ENCODE measurements at places on chromosomes 5 and 9. TPM values are rescaled to one million over a fixed set of nuclear protein-coding genes. Genes with fewer than 3 reads are reported as not detected.

The TRIM41 gene
- 10.0 TPM for total RNA-seq

DNA sequence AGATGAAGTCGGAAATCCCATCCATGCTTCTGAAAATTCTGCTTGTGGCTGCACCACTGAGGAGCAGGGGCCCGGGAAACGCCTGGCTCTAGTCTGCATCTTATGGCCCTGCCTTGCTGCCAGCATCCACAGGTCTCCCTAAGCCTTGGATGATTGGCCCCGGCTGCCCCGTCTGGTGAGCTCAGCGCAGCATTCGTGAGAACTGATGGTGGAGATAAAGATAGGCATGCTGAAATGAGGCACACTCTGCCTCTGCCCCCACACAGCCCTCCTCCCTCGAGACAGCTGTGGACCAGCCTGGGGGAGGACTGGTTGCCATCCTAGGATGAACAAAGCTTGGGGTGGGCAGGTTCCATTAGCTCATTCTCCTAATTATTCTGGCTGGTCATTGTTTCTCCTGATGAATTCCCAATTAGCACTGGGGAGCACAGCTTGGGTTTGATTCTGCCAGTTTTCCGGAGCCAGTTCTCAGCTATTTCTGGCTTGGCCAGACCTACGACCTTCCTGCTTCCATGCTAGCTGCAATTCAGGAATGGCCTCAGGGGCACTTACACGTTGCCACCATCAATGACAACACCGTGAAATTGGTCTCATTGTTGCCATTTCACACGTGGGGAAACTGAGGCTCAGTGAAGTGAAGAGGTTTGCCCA is 62.8 kb upstream of the CPEB4 start:
- H3K36me3 ChIP-seq: no peaks in the 10 kb centered on the region
- H3K27ac ChIP-seq: no peak overlapping the region
- no peak overlapping the region for H3K4me3 ChIP-seq
- DNase-seq: no peak

DNA sequence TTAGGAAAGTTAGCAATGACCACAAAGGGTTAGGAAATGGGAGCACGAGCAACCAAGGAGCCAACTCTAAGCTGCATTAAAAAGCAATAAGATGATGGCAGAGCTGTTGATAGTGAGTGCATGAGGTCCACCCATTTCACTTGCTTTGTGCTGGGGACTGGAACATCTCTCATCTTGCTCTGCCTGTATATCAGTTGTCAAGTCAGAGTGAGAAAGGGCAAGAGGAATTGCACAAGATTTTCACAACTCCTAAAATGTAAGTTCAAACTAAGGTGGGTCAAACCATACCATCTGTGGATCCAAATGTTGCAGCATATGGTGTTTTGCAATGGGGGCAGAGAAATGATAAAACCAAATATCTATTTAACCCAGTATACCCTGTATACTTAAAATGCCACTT is 2.8 kb upstream of the ESM1 start:
- H3K27ac ChIP-seq: no peak overlapping the region
- H3K4me1 ChIP-seq: no peaks in the 10 kb centered on the region
- no peaks in the 10 kb centered on the region for H3K27me3 ChIP-seq
- no peak overlapping the region for H3K4me3 ChIP-seq
- H3K36me3 ChIP-seq: no peaks in the 10 kb centered on the region

GRCh38 chr9:4197548-4197947 is 102.3 kb downstream of the GLIS3 start:
- H3K4me1 ChIP-seq: no peaks in the 10 kb centered on the region
- no peaks in the 10 kb centered on the region for H3K36me3 ChIP-seq
- DNase-seq: no peak
- H3K4me3 ChIP-seq: no peak overlapping the region

GRCh38 chr5:14521748-14522147 is 59.8 kb upstream of the OTULINL start:
- H3K27me3 ChIP-seq: no peaks in the 10 kb centered on the region
- H3K36me3 ChIP-seq: no peaks in the 10 kb centered on the region
- H3K27ac ChIP-seq: no peak overlapping the region
- H3K4me3 ChIP-seq: no peak overlapping the region
- no peaks in the 10 kb centered on the region for H3K4me1 ChIP-seq
- DNase-seq: no peak

DNA sequence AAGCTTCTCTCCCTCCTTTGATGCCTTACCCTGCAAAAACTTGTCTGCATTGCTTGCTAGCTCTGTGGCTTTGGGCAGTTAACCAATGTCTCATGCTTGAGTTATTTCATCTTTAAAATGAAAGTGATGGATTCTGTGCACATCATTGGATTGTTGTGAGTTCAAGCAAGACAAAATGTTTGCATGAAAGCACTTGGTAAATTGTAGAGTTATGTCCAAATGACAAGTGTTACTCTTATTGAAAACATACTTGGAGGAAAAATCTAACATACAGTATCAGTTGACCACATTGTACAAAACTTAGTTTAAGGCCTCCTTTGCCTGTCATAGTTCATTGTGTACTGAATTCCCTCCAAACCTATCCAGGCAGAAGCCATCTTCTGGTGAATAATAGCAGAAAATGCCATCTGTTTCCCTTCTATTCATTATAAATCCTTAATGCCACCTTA is 30.0 kb downstream of the TGFBR1 start:
- no peaks in the 10 kb centered on the region for H3K27me3 ChIP-seq
- no peaks in the 10 kb centered on the region for H3K4me1 ChIP-seq
- H3K27ac ChIP-seq: no peak overlapping the region
- no peak overlapping the region for H3K4me3 ChIP-seq
- H3K36me3 ChIP-seq: no peaks in the 10 kb centered on the region
- DNase-seq: no peak

- H3K27ac ChIP-seq: no peak overlapping the region
- no peaks in the 10 kb centered on the region for H3K4me1 ChIP-seq
- no peak for DNase-seq
- H3K36me3 ChIP-seq: no peaks in the 10 kb centered on the region
Measured at GRCh38 chr9:80836013-80836412, 853.3 kb downstream of the TLE1 start.

- no peaks in the 10 kb centered on the region for H3K36me3 ChIP-seq
- H3K4me3 ChIP-seq: no peak overlapping the region
- no peak for DNase-seq
- no peaks in the 10 kb centered on the region for H3K27me3 ChIP-seq
Measured at GRCh38 chr5:178529080-178529479, 61.1 kb downstream of the COL23A1 start.

GRCh38 chr9:103068753-103069152 is 73.6 kb downstream of the CYLC2 start:
- no peak overlapping the region for H3K27ac ChIP-seq
- DNase-seq: no peak
- no peak overlapping the region for H3K4me3 ChIP-seq
- H3K36me3 ChIP-seq: no peaks in the 10 kb centered on the region

- no peaks in the 10 kb centered on the region for H3K36me3 ChIP-seq
- no peaks in the 10 kb centered on the region for H3K4me1 ChIP-seq
- no peak overlapping the region for H3K27ac ChIP-seq
- H3K27me3 ChIP-seq: no peaks in the 10 kb centered on the region
- no peak for DNase-seq
Measured at GRCh38 chr5:177085985-177086653, 596 bp upstream of the FGFR4 start.

- H3K27ac ChIP-seq: no peak overlapping the region
- H3K4me1 ChIP-seq: no peaks in the 10 kb centered on the region
- no peaks in the 10 kb centered on the region for H3K36me3 ChIP-seq
- DNase-seq: no peak
- no peak overlapping the region for H3K4me3 ChIP-seq
Measured at GRCh38 chr5:168481330-168481788, 4.9 kb upstream of the RARS1 start.

DNA sequence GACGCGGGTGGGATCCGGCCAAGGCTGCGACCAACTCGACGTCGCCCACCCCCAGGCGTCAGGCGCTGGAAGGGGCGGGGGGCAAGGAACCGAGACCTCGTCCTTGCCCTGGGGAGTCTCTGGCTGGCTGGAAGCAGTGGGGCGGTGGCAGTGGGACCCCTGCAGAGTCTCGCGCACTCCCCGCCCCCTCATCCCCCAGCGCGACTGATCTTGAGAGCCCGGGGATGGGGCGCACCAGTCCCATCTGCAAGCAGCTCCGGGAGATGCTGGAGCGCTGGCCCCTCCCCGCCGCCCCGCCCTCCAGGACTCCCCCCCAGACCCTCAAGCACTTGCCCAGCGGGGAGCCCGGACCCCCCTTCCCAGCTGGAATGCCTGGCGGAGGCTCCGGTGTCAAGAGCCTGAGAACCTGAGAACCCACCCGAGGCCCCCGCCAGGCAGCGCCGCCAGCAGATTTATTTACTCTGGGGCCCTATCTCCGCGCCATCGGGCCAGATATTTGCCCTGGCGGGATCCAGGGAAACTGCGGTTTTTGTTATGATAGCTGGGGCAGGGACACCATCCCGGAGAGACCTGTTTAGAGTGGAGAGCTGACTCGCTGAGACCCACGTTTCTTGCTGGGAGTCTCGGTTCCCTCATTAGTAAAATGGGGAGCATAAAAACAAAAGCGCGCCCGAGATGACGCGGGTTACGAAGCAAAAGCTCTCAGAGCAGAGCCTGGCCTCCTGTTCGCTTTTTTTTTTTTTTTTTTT is 1.2 kb downstream of the PRRT1B start:
- H3K4me1 ChIP-seq: peaks cover 22% of the 10 kb centered on the region
- peaks cover 20% of the 10 kb centered on the region for H3K27me3 ChIP-seq
- no peak overlapping the region for H3K4me3 ChIP-seq
- H3K27ac ChIP-seq: no peak overlapping the region
- H3K36me3 ChIP-seq: no peaks in the 10 kb centered on the region
- no peak for DNase-seq

GRCh38 chr9:36078051-36078450 is 41.3 kb downstream of the RECK start:
- H3K4me3 ChIP-seq: no peak overlapping the region
- no peak for DNase-seq
- H3K27me3 ChIP-seq: no peaks in the 10 kb centered on the region
- H3K36me3 ChIP-seq: no peaks in the 10 kb centered on the region

DNA sequence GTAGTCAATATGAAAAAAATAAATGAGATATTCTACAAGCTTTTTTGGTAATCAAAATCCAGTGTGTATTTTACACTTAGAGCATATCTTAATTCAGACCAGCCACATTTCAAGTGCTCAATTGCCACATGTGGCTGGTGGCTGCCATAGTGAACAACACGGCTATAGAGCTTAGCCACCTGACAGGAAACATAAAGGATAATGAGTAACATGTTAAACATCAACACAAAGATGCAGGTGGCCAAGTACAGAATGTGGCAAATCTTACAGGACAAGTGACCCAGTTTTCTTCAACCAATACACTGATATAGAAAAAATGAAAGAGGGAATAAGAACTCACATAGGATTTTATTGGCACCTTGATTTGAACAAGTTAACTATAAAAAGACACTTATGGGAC is 61.4 kb downstream of the KIF24 start:
- H3K4me1 ChIP-seq: no peaks in the 10 kb centered on the region
- no peaks in the 10 kb centered on the region for H3K27me3 ChIP-seq
- no peak overlapping the region for H3K4me3 ChIP-seq

- H3K4me3 ChIP-seq: no peak overlapping the region
- H3K27ac ChIP-seq: no peak overlapping the region
- no peaks in the 10 kb centered on the region for H3K36me3 ChIP-seq
- no peak for DNase-seq
- H3K27me3 ChIP-seq: no peaks in the 10 kb centered on the region
Measured at GRCh38 chr9:36721846-36722588, 149.3 kb downstream of the MELK start.

GRCh38 chr9:33161011-33161588 is 6.0 kb downstream of the B4GALT1 start:
- peaks cover 87% of the 10 kb centered on the region for H3K4me1 ChIP-seq
- H3K4me3 ChIP-seq: no peak overlapping the region
- H3K27ac ChIP-seq: peak overlapping the region; percentile 99
- H3K36me3 ChIP-seq: no peaks in the 10 kb centered on the region
- no peaks in the 10 kb centered on the region for H3K27me3 ChIP-seq
- DNase-seq: peak; percentile 84

DNA sequence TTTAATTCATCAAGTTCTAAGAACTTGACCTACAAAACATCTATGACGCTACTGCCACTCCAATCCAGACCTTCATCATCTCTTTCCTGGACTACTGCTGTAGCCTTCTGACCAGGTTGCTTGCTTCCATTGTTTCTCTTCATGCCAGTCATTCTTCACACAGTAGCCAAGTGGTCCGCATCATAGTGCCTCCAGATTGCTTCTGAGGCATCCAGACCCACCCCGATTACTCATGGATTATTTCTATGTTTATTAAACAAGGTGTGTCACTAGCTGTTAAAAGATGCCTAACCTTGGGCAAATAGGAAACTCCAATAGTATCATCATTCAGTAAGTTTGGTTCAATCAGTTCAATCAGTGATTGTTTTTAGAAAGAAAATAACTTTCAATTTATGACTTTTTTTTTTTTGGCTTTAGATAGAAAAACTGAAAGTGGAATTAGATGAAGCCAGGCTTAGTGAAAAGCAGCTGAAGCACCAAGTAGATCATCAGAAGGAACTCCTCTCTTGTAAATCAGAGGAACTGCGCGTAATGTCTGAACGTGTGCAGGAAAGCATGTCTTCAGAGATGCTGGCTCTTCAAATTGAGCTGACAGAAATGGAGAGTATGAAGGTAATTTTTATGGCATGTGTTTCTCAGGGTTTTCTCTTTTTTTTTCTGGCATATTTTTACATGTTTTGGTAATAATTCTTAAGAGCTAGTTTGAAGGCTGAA is 9.5 kb downstream of the SPDL1 start:
- H3K27ac ChIP-seq: no peak overlapping the region
- no peaks in the 10 kb centered on the region for H3K4me1 ChIP-seq
- no peaks in the 10 kb centered on the region for H3K27me3 ChIP-seq
- peaks cover 20% of the 10 kb centered on the region for H3K36me3 ChIP-seq
- H3K4me3 ChIP-seq: no peak overlapping the region

DNA sequence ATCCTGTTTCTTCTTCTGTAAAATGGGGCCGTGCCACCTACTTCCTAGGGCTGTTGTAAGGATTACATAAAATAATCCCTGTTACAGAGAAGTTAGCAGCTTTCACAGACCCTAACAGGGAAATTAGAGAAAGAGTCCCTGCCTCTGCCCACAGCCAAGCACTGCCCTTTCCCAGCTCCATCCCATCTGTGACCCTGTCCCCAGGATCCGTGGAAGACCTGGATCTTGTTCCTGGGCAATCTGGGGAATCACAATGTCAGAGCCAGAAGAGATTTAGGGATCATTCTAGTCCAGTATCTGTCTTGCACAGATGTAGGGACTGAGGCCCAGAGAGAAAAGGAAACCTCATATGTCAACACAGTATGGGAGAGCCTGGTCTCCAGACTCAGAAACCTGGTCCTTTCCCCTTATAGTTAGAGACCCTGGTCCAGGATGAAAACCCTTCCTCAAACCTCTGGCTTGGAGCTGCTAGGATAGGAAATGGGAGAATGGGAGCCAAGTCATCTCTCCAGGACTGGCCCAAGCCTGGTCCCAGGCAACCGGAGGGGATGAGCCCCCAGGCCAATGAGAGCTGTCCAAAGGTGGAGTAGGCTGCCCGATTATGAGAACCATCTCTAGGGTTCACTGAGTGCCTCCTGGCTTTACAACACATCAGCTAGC is 12.5 kb downstream of the LHX6 start:
- peaks cover 49% of the 10 kb centered on the region for H3K4me1 ChIP-seq
- H3K36me3 ChIP-seq: no peaks in the 10 kb centered on the region
- DNase-seq: no peak
- H3K27ac ChIP-seq: no peak overlapping the region
- peaks cover 40% of the 10 kb centered on the region for H3K27me3 ChIP-seq

Data from right atrium auricular region (tissue), 2 donors.